Stimulated activated CD4-positive, alpha-beta T cell treated with anti-CD3 and anti-CD28 coated beads, Interleukin-1b, Interleukin-23, amount 100 ng/mL, for 1 hour (primary cell): ENCODE measurements at places on chromosomes 1 and 21.

- no peak for DNase-seq
Measured at GRCh38 chr1:86259390-86259789, 102.8 kb upstream of the COL24A1 start.

DNA sequence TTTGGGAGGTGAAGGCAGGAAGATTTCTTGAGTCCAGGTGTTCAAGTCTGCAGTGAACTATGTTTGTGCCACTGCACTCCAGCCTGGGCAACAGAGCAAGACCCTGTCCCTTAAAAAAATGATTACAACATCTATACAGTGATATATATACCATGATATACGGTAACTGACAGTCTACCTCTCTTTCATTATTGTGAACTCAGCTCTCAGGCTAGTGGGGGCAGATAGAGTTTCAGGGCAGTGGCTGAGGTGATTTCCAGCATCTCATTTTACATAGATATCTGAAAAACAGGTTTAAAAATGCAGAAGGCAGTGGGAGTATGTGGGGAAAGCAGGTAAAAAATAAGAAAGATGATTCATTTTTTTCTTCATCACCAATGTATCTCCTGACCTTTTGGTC lies 8.1 kb upstream of the NTNG1 start:
- DNase-seq: no peak

- DNase-seq: no peak
Measured at GRCh38 chr21:32674731-32675130, 53.1 kb downstream of the SYNJ1 start.

- DNase-seq: no peak
Measured at GRCh38 chr1:30397576-30397975, 325.8 kb downstream of the MATN1 start.

GRCh38 chr1:27141266-27142003 lies 13.5 kb downstream of the SLC9A1 start:
- no peak for DNase-seq

DNA sequence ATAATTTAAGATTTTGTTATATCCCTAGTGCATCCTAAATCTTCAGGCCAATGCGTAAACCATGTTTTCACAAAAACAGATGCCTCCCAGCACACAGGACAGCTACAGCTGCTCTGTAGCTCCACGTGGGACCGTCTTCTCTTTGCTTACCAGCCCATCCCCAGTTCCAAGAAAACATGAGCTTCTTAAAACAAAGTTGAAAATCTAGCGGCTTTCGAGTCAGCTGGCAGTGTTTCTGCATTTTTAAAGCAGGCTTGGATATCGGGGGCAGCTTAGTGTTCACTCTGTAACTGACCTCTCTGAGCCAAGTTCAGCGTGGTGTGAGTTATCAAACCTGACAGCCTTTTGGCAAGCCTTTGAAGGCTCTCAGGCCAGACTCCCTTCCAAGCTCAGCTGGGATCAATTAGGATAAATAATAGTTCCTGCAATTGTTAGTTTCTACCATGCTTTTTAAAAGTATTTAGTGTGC lies 881.5 kb downstream of the LTN1 start:
- no peak for DNase-seq

GRCh38 chr1:64578270-64578973 lies 108.5 kb downstream of the CACHD1 start:
- no peak for DNase-seq

DNA sequence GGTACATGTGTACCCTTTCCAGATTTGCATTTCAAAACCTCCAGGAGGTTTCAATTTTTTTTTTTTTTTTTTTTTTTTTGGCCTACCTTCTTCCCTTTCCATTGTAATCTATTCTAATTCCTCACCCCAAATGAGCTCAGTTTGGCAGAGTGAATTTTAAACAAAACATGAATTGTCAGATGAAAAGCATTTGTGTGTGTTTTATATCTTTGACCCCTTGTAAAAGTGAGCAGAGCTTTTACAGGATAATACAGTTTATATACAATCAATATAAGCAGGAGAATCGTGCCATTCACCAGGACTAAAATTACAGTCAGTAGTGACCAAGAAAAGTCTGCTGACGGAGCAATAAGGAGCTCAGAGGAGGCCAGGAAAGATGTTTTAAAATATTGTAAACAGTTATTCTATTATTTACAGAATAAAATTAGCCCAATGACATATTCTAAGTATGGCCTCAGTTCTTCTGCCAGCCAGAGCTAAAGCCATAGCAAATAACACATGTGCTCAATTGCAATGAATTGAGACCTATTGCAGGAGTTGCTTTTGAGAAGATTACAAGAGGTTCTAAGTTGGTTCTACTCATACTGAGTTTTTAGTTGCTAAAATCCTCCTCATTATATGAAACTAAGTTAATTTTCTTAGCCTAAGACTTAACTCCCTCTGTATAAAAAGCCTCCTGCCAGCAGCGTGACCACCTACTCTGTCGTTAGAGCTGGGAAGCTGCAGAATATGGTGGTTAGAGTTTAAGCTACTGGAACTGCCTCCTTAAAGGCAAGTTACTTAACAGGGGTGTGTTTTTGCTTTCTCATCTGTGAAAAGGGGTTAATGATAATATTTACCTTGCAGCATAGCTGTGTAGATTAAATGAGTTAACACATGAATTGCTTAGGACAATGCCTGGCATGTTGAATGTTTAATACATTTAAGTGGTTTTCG lies 50.8 kb upstream of the ZNF326 start:
- no peak for DNase-seq

DNA sequence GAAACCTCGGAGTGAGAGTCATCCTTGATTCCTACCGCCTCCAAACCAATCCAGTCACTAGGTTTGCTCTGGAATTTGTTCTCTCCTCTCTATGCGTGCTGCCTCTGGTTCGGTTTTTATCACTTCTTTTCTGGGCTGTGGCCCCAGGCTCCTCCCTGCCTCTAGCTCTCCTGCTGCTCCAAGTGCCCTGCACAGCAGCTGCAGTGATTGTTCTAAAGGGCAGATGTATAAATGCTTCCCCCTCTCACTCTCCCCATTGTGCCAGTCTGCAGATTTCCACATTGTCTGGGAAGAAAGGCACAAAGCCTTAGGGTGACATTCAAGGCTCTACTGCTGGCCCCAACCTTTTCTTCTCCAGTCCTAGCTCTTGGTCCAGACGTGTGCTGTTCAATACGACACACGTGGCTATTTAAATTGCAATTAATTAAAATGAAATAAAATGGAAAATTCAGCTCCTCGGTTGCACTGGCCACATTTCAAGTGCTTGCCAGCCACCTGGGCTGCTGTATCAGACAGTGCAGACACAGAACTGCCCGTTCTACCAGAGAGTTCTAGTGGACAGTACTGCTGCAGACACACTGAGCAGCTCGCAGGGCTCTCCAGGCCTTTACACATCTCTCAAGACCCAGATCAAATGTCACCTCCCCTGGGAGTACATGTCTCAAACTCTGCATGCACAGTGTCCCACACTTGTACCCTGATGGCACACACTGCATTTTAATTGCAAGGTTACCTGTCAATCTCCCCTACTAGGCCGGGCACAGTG lies 12.4 kb downstream of the TRIM62 start:
- no peak for DNase-seq

- DNase-seq: no peak
Measured at GRCh38 chr1:118158924-118159323, 26.1 kb downstream of the SPAG17 start.

DNA sequence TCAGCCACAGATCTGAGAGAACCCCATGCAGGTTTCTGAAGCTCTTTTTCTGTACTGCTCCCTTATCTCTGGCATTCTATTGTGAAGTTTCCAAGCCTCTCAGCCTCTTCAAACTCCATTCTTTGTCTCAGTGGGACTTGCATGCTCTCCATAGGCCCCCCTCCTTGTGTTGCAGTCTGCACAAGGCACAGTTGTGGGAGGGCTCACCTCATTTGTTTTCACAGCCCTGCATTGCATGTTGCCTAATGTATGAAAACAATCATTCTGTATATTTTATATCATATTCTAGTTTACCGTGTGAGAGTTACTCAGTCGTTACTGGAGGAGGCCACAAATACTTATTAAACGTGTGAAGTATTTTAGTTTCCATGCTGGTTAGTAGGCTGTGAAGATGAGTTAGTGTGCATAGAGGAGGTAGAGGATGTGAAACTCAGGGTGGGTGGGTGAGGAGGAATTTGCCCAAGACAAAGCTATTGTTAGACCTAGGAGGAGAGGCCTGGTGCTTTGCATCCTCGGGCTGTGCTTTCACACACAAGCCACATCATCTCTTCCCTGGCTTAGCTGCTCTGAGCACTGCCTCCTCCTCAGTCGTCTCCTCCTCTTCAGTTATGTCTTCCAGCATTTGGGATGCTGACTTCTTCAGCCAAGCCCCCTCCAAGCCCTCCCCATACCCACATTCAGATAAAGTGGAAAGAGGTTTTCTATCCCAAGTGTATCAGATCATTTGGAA lies 7.8 kb upstream of the CHI3L2 start:
- no peak for DNase-seq

DNA sequence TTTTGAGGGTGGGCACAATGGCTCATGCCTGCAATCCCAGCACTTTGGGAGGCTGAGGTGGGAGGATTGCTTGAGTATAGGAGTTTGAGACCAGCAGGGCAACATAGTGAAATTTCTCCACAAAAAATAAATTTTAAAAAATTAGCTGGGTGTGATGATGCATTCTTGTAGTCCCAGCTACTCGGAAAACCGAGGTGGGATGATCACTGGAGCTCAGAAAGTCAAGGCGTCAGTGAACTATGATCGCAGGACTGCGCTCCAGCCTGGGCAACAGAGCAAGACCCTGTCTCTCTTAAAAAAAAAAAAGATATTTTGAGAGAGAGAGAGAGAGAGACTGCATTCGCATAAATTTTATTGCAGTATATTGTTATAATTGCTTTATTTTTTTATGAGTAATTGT lies 75.9 kb upstream of the B3GALT5 start:
- DNase-seq: no peak

- no peak for DNase-seq
Measured at GRCh38 chr1:11342621-11343032, 69.6 kb downstream of the UBIAD1 start.

GRCh38 chr1:8164670-8165069 lies 138.6 kb upstream of the ERRFI1 start:
- no peak for DNase-seq

GRCh38 chr21:29289317-29289716 lies 9.4 kb upstream of the BACH1 start:
- no peak for DNase-seq

DNA sequence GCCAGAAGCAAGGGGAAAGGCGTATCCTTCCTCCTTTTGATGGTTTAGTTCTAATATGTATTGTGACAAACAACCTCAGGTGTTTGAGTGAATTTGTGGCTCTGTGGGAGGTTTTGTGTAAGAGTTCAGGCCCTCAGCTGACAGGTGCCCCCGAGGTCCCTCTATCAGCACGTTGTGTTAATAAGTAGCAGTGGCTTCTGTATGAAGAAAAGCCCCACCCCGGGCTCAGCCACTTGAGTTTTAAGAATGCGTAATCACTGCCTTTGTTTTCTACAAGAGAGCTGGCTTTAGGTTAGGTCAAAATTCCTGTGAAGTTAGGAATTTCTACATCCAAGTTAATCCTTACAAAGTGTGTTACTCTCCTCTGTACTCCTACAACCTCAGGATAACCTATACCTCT lies 92.4 kb upstream of the PGBD5 start:
- no peak for DNase-seq
